Globus pallidus (tissue), 1 donor: ENCODE measurements at places on chromosomes 12 and 14.

DNA sequence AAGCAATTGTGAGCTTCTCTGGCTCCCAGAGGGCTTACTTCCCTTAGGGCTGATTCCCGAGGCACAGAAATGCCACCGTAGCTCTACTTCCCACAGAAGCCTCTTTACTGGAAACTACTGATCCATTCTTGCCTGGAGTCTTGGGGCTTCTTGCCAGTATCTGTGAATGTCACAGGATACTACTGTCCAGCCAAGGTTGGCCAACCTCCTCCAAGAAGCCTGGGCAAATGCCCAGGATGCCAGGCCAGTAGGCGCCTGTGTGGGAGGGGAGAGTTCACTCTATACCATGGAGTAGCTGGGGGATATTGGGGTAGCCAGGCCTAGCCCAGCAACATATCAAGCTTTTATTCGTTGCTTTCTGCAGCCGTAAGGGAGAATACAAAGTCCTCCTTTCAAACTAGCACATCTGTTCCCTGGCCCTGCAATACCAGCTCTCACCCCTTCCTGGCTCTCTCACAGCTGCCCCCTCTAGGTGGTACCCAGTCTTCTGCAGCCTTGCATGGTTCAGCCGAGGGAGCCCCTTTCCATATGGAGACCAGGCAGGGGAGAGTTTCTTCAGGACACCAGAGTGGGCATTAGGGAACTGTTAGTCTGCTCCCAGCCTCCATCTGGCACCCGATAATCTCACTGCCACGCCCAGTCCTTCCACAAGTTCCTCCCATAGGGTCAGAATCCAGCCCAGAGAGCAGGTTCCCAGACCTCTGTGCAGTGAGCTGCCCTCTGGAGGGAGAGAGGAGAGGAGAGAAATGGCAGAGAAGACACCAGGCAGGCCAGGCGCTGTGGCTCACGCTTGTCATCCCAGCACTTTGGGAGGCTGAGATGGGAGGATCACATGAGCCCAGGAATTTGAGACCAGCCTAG is 24.3 kb upstream of the PLEK2 start:
- DNase-seq, result peak; percentile 54

DNA sequence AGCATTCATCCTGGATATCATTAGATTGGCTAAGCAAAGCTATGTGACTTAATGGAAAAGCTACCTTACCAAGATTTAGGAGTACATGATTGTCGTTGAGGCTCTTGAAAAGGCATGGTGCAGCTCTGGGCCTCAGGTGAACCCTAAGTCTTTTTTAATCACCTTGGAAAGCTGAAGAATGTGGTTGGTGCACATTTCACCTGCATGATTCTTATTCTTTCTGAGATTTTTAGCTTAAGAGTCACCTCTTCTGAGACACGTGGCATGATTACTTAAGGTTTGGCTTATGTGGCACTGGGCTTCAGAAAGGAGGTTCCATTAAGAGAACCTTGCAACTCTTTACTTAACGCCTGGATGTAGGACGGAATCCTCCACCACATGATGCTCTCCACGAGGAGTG is 498.5 kb downstream of the TMEM117 start:
- DNase-seq, result no peak

DNA sequence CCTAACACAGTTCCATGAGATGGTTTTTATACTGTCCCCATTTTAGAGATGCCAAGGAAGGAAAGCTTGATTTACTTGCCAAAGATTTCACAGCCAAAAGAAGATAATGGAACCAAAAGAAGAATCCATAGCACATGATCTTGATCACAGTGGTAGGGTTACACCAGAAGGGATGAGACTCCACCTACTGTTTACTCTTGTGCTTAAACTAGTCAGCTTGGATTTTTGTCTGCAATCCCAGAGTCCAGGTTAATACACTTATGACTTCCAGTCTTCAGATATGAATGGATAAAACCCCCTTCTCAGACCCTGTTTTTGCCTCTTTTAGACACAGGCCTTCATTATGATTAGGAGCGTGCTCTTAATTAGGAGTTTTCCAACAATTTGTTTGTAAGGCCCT is 454.2 kb downstream of the AEBP2 start:
- no peak for DNase-seq

DNA sequence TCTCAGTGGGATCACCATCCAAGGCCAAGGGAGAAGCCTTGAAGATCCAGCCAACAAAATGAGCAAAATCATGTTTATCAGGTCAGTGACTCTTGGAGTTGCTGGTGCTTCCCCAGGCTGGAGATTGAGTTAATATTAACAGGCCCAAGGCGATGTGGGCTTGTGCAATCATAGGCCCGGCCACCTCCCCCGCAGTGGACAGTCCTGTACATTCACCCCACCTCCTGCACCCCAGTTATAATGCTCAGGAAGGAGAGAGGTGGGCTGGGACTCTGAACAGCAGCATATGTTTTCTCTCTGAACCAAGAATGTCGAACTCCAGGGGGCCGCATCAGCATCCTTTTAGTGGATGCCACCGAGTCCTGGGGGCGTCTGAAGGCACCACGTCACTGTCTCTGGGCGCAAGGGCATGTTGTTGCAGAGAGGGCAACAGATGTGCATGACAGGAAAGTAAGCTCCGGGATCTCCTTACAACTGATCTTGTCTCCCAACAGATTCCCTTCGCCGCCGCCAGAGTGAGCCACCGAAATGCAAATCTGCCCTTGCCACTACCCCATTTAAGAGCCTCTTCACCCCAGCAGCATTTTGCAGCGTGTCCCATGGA is 32.2 kb upstream of the SERPINA6 start:
- peak; percentile 34 for DNase-seq

- peak; percentile 72 for DNase-seq
Observed at GRCh38 chr14:34300882-34301734, 160.9 kb downstream of the SPTSSA start.

- no peak for DNase-seq
Observed at GRCh38 chr12:97200181-97200580, 262.4 kb upstream of the RMST start.

- DNase-seq, result no peak
Observed at GRCh38 chr12:105721051-105721825, 390.7 kb downstream of the C12orf75 start.
